ENCODE measurements at places on chromosomes 12 and 14.

- DNase-seq, result no peak
These were observed 1.2 kb downstream of the RNASE2 start for GRCh38 chr14:20956376-20956976.

DNA sequence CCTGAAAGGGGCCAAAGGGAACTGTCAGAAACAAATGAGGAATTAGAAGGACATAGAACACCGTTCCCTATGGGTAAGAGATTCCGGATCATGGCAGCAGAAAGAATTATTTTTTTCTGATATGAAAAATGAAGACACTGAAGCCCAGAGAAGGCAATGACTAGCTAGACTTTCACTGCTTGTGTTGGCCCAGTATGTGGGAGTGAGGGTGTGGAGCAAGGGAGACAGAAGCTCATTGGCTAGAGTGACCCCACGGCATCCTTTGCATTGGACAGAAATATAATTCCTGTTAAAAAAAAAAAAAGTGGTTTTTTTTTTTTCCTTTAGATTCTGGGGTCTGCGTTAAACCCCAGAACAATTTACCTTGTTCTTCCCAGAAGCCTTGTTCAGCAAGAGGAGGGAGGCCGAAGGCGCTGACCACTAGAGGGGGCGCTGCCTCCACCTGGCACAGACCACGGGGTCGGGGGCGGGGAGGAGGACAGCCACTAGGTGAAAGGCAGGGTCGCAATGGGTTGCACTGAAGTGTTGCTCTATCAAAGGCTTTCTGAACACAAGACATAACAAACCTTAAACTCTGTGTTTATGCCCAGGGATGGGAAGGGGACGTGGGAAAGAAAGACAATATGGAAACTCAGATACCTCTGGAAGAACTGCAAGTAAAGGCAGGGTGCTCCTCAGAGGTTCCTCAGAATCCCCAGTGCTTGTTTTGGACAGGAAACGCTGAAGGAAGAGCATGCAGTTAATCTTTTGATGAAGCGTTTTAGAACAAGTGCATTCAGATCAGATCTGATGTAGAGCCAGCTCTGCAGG lies 156.8 kb downstream of the KCNA5 start:
- no peak for DNase-seq

DNA sequence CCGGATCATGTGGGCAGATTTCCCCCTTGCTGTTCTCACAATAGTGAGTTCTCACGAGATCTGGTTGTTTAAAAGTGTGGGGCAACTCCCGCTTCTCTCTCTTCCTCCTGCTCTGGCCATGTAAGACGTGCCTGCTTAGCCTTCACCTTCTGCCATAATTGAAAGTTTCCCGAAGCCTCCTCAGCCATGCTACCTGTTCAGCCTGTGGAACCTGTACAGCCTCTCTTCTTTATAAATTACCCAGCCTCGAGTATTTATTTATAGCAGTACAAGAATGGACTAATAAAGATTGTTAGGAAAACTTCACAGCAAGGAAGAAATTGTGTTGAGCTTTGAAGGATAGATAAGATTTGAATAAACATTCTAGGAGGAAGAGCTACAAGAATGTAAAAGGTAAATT lies 52.1 kb downstream of the KDM5A start:
- no peak for DNase-seq

DNA sequence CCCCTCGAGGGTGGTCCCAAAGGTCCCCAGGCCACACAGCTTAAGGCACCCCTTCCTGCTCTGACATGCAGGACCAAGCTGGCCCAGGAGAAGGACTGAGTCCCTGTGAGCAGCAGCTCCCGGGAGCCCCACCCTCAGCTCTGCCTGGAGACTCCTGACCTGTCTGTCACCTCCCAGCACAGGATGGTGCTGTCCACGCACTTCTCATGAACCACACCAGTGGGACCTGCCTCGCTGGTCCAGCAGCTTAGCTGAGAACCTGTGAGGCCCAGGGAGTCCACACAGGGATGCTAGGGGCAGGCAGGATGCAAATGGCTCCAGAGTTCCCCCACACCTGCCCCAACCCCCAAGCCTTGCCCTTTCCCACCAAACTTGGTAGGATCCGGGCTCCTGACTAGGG lies 27.7 kb downstream of the CCDC85C start:
- DNase-seq, result no peak

DNA sequence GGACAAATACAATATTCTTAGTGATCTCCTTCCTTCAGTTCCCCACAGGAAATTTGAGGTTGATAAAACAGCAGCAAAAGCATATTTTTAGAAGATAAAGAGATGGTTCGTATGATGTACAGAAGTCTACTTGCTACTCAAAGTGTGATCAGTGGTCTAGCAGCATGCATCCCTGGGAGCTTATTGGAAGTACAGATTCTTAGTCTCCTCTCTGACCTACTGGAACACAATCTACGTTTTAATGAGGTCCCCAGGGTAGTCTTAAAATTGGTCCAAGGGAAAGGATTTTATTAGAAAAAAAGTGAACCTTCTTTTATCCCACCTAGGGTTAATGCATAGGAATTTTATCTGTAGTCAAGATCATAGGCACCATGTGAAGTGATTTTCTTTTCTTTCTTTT lies 703.4 kb downstream of the NRXN3 start:
- no peak for DNase-seq

- DNase-seq, result no peak
These were observed 31.9 kb upstream of the LUM start for GRCh38 chr12:91143206-91143605.

GRCh38 chr14:68190032-68190431 lies 370.5 kb downstream of the RAD51B start:
- no peak for DNase-seq

GRCh38 chr14:68359837-68360552 lies 432.9 kb downstream of the ZFP36L1 start:
- DNase-seq, result no peak

- DNase-seq, result no peak
These were observed 64.9 kb downstream of the RIC8B start for GRCh38 chr12:106839333-106839732.

DNA sequence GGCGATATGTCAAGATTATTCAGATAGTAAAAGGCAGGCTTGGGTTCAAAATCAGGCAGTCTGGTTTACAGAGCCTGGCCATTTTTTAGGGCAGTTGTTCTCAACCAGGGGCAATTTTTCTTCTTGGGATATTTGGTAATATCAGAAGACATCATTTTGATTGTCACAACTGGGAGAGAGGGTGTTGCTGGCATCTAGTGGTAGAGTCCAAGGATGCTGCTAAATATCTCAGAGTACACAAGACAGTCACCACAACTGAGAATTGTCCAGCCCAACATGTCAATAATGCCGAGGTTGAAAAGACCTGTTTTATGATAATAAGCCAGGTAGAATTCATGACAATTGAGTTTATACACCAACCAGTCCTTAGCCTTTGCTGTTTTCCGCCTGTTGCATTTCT lies 733.9 kb downstream of the NRXN3 start:
- no peak for DNase-seq

DNA sequence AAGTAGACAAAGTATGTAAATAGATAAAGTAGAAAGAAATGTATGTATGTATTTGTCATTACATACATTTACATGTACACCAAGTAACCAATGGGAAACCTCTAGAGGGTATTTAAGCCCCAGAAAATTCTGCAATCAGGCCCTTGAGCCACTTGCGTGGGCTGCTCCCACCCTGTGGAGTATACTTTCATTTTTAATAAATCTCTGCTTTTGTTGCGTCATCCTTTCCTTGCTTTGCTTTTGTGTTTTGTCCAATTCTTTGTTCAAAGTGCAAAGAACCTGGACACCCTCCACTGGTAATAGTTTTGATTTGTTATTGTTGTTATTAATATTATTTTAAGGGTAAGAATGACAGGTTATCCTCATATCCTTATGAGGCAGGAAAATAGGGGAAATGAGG lies 21.8 kb downstream of the CAPS2 start:
- no peak for DNase-seq

DNA sequence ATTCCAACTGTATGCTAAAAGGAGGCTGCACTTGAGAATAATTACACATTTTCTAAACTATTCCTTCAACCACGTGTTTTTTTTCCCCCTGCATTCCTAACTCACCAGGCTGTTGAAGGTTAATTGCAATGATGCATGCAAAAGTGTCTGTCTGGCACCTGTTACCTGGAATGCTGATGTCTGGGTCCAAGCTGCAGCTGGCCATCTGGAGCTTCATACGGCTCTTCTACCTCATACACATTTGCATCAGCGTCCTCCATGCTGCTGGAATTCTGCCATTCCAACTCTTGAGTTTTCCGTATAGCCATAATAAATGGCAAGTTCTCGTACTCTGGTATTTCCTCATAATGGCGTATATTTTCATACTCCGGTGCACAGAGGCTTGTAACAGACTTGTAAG lies 8.6 kb downstream of the FGD6 start:
- no peak for DNase-seq

- no peak for DNase-seq
These were observed 216.7 kb downstream of the MED13L start for GRCh38 chr12:116060764-116061163.

DNA sequence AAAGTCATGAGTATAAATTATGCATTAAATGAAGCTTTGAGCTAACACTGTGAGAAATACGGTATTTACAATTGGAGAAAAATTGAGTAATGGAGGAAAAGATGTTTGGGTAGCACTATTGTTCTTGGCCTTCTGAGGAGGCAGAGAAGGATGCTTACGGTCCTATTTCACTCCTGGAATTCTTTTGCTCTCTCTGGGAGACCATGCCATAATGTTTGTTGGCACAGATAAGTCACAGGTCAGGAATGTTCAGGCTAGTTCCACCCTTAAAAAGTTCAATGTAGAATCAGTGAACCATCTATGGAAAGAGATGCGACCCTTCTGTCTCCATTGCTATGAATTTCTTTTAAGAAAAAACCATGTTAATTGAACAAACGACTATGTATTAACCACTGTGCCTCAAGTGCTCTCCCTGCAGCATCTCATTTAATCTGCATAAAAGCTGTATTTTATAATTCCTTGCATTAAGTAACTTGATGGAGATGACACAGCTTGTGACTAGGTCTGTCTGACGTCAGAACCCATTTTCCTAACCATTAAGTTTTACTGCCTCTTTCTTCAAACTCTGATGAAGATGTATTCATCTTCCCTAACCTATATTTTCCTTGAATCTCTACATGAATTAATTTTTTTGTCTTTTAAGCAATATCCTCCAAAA lies 9.5 kb downstream of the BATF start:
- DNase-seq, result no peak

GRCh38 chr12:5276327-5276880 lies 155.5 kb upstream of the NTF3 start:
- DNase-seq, result no peak

- no peak for DNase-seq
These were observed 63.1 kb upstream of the CNOT2 start for GRCh38 chr12:70180130-70180529.

GRCh38 chr12:93581370-93581769 lies 8.9 kb downstream of the SOCS2 start:
- DNase-seq, result no peak

DNA sequence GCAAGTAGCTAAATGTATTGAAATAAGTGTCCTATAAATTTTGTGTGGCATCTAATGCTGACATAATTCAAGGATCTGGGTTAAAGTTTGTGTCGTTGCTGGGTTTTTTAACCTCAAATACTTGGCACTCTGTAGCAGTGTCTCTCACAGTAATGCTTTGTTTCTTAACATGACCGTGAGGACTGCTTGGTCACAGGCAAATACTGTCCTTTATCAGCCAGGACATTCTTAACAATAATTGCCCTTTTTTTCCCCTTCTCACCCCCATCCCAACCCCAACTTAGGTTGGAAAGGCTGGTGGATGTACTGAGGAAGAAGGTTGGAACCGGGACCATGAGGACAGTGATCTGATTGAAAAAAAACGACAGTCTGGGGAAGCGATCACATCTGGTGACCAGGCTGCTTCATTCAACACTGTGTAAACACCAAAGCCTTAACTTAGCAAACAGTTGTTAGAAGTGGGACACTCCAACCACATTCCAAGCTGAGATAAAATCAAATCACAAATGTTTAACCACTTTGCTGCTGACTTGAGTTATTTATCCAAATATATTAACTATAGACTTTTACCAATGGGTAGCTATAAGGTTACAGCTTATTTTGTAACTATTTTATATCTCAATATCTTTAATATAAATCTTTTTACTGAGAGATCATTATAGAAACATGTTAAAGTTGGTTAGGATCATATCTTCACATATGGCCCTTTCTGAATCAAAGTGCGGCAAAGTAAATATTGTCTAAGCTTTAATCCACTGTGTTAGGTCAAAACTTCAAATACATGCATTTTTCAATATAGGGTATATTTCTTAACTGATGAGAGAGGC lies 48.2 kb downstream of the FOXA1 start:
- DNase-seq, result no peak

GRCh38 chr14:104864267-104865080 lies 594 bp upstream of the CEP170B start:
- DNase-seq, result no peak

GRCh38 chr12:128521981-128522380 lies 255.0 kb downstream of the TMEM132C start:
- no peak for DNase-seq

DNA sequence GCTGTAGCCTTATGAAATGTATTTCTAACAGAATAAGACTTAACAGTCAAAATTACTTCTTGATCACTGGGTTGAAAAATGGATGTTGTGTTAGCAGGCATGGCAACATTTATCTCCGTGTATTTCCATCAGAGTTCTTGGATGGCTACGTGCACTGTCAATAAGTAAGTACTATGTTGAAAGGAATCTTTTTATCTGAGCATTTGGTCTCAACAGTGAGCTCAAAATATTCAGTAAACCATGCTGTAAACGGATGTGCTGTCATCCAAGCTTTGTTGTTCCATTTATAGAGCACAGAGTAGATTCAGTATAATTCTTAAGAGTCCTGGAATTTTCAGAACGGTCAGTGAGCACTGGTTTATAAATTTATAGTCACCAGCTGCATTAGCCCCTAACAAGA lies 15.5 kb downstream of the SCAF11 start:
- no peak for DNase-seq

DNA sequence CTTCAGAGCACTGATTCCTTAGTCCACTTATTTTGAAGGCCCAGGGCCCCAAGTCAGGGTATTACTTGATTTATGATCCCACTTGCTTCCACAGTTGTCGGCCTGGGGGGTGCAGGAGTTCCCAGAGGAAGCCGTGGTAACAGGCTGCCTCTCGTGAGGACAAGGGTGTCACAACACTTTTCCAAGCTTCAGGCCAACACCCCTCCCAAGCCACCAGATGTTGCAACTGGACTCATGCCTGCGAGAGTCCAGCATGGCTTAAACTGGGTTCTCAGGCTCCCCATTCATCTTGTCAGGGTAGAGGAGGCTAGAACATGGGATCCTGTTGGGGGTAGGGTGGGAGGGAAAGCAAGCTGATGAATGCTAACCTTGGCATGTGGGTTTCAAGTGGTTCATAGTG lies 56.1 kb downstream of the BMP4 start:
- no peak for DNase-seq

All from activated CD4-positive, alpha-beta T cell treated with anti-CD3 and anti-CD28 coated beads for 1 hour (primary cell).